ENCODE measurements at places on chromosomes 13 and 19.

DNA sequence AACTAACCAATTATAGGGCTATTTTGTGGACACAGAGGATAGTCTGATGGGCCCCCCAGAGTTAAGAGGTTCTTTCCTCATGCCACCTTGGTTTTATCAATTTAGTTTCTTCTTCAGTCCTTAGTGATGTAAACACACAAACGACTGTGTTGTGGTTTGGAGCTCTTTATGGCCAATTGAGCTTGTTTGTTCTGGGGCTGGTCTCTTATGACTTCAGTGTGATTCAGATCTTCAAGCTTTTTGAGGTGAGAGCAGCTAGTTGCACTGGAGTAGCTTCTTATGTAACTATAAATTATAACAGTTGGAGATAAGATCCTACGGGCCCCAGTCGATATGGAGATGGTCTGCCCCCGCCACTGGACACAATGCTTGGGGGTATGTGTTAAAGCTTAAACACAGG lies 22.0 kb upstream of the GJB6 start:
- DNase-seq = no peak

DNA sequence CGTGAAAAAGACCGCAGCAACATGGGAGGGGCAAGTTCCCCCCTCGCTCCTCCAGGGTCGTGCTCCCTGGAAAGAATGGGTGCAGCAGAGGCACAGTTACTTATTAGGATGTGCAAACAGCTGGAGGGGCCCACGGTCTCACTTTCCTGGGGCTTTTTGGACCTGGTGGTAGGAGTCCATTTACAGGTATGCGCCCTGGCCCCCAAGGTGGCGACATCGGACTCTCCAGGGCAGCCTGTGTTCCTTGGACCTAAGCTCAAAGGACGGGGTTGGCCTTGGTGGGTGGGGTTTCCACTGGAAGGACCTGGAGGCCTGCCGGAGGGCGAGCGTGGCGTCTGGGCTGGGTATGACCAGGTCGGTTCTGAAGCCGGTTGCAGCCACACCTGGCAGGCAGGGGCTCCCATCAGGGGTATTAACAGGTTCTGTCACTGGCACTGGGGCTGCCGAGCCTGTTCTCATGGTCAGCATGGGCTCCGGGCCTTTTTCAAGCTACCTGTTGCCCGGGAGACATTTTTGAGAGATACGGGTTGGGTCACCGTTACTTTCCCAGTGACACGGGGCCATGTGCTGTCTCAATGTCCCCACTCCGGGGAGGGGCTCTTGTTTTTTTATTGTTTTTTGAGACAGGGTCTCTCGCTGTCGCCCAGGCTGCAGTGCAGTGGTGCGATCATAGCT lies 5.9 kb downstream of the ZFR2 start:
- DNase-seq = no peak

DNA sequence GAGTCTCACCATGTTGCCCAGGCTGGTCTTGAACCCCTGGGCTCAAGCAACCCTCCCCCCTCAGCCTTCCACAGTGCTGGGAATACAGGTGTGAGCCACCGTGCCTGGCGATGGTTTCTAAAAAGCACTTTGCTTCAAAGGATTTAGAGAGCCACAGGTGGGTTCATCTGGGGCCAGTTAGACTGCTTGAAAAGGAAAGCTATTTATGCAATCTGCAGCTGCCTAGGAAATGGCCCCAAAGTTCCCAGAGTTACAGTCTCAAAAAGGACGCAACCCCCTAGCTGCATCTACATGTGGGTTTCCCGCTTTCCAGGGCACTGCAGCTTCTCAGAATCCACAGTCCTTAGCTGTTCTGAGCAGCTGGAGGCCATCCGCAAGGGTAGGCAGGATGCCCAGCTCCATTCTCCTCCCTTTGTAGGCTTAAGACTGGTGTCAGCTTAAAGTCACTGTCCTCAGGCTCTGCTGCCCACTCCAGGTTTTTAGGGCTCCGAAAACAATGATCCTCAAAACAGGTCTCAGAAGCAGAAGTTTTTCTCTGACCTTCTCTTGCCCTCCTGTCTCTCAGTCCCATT lies 41.4 kb downstream of the ZNF823 start:
- DNase-seq = no peak

DNA sequence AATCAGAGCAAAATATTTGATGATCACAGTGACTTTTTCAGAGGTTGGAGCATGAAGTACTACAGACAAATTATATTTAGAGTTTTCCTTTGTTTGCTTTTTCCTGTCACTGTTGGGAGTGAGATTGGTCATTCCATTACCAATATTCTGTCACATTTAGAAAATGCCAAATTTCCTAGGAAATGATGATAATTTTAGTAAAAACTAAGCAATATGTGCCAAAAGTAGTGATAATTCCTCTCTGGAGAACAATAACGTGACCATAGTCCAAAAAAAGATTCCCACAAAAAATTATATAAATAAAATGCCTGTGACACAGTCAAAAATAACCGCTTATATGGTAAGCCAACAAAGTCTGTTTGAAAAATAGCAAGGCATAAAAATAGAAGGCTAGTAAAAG lies 2719.4 kb downstream of the PCDH9 start:
- DNase-seq = no peak
